ENCODE measurements at places on chromosomes 3 and 15. TPM values are rescaled to one million over a fixed set of nuclear protein-coding genes. Genes with fewer than 3 reads are reported as not detected.

The FBXW12 gene
- total RNA-seq, result not detected

The AGBL1 gene
- total RNA-seq, result not detected

The PLCL2 gene
- total RNA-seq, result 6.2 TPM

The LRTM1 gene
- not detected for total RNA-seq
